Stimulated activated CD8-positive, alpha-beta memory T cell treated with anti-CD3 and anti-CD28 coated beads, Interleukin-4, amount 100 ng/mL, for 4 hours (primary cell): ENCODE measurements at places on chromosomes 2 and 18.

DNA sequence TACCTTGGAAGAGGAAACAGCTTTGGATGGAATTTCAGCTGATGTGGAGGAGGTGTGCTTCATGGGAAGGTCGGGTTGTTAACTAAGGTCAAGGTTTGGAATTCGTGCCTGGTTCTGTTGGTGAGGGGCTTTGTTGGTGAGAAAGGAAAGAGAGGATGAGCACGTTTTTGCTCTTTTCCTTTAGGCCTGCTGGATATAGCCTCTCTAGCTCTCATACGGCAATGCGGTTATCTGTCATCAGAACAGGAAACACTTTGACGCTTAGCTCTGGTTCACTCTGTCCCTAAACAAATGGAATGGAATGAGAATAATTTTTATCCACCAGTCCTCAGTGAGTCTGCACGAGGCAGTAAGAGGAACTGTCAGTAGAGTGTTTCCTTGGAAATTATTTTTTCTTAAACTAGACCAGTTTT lies 169.7 kb upstream of the NOSTRIN start:
- no peak for DNase-seq

- no peak for DNase-seq
Observed at GRCh38 chr2:10034333-10035052, 8.9 kb upstream of the KLF11 start.

GRCh38 chr18:66107546-66107945 lies 356.7 kb downstream of the CDH7 start:
- DNase-seq, result no peak

- no peak for DNase-seq
Observed at GRCh38 chr2:180829261-180829660, 151.1 kb upstream of the UBE2E3 start.

- DNase-seq, result no peak
Observed at GRCh38 chr2:27170581-27171337, 22.0 kb downstream of the TCF23 start.

DNA sequence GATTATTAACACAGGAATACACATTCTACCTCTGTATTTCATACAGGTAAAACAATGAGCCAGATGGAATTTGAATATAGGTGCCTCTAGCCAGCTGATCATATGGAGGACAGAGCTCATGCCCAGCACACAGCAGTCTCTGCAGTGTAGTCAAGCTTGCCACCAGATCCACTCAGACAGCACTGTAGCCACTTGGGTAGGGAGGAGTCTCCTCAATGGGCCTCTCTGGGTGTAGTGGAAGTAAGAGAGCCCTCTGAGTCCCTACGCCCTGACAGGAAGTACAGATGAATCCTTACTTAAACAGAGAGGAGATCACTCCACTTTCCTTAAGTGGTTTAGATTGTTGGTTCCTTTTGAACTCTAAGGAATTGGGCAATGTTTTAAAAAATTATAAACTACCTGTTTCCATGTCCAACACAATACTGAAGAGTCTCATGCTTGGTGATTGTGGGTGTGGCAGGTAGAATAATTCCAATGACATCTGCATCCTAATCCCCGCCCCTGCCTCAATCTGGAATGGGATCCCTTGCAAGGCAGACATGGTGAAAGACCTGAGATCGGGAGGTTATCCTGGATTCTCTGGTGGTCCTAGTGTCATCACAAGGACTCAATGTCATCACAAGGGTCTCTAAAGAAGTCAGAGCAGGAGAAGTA lies 23.0 kb upstream of the TMEM200C start:
- no peak for DNase-seq

DNA sequence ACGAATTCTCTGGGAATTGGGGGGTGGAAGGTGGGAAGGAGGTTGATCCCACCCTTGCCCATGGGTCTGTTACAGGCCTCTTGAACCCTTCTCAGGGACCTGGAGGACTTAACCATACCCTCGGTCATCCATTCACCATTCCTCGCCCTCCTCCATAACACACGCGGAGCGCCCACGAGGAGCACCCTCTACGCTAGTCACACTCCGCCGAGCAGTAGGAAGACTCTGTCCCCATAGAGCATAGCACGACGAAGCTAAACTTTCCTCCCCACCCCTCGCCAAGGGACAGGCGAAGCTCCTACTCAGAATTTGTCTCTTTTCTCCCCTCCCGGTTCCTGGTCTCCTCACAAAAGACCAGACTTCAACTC lies 611 bp upstream of the ITSN2 start:
- DNase-seq, result no peak

DNA sequence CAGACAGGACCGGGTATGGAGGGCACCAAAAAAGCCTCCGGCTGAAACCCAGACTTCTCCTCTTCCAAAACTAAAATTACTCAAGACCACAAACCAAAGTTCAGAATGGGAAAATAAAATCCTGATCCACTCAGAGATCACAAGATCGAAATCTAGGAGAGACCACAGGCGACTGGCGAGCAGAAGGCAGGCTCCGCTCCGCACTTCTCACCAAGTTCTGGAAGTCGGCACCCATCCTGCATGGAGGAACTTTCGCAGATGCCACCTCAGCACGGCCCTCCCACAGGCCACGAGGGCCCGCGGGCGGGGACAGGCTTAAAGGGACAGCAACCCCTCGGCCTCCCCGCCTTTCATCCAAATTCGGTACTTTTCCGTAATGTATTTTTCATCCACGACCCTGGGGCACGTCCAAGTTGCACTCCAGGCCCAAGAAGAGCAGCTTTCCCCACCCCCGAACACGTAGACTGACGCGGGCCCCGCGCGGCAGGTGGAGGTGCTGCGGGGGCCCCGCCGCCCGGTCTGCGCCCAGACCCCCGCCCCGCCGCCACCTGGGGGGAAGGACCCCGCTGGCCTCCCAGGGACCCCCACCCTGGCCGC lies 43.7 kb downstream of the HDLBP start:
- DNase-seq, result peak; percentile 9

GRCh38 chr2:100192825-100193224 lies 50.4 kb upstream of the AFF3 start:
- no peak for DNase-seq

DNA sequence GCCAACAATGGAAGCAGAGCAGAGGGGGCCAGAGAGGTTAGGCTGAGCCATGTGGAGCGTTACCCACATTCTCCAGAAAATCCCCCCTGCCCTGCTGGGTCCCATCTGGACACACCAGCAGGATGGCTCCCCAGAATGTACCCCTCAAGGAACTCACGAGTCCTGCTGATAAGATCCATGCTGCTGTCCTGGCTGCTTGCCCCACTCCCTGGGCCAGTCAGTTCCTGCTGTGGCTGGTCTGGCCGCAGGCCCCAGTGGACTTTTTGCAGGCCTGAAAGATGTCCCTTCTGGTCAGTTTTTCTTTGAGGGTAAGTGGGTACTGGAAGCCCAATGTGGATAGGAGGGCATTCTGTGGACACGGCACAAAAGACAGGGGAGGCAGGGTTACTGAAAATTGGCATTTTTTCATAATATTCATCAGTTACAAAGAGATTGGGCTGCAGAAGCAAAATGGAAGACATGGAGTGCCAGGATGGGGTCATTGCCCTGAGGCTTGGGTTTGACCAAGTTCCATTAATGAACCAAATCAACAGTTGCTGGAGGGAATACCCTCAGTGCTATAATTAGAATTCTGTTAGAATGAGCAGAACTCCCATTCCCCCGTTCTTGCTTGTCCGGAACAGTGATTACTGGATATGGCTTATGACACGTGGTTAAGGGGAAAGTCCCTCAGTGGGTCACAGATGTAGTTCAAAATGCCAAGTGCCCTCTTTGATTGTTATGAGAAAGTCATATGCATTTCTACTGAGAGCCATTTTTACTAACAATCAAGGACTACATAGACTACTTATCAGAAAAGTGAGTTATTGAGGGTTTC lies 38.7 kb downstream of the SLC4A5 start:
- DNase-seq, result no peak

- no peak for DNase-seq
Observed at GRCh38 chr2:42957861-42958301, 165.5 kb upstream of the HAAO start.

DNA sequence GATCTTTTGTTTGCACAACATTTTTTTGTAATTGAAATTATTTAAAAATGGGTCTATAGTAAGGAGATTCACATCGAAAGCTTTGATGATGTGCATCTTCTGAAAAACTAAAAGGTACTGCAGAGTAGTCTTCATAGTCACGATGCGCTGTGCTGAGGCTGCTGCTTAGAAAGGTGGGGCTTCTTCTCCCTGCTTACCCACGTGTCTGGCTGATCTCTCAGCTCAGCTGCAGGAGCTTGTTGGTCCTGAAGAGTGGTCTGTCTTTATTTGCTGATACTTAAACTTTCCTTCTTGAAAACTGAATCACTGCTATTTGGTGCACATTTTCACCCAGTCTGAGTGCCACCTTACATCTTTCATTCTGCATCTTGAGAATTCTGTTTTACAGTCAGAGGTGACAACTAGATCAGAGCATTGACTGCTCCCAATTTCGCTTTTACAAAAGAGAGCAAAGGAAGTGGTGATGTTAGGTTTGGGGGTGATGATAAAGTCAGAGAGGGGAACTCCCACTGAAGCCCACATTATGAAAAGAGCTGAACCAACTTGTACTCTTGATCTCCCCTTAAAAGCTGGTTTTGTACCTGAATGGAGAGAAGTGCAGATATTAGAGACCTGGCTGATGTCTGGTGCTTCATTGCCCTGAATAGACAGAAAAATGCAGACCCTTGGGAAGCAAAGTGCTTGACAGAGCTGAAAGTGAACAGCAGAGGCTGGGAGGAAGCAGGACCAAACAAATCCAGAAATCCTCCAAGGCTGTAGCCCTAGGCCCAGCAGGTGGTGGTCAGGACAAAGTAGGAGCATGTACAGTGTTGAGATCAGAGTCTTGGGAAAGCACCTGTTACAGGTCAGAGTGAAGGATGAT lies 984.5 kb downstream of the TSN start:
- no peak for DNase-seq

- no peak for DNase-seq
Observed at GRCh38 chr2:17594533-17595401, 54.3 kb downstream of the VSNL1 start.

DNA sequence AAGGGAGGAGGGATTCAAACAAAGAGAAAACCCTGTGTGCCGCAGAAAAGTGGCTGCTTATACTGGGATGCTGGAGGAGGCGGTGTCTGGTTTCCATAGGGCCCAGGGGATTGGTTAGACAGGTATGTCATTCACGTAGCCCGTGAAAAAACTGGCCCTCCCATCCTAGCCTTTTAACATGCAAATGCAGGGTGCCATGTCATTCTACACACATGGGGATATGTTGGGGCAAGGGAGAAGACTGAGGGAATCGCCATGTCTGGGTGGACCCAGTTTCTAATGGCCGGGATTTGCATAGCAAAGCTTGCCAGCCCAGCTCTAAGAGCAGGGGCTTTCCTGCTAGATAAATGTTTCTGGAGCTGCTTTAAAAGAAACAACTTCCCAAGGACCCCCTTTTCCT lies 8.2 kb upstream of the RNU2-63P start:
- DNase-seq, result no peak

DNA sequence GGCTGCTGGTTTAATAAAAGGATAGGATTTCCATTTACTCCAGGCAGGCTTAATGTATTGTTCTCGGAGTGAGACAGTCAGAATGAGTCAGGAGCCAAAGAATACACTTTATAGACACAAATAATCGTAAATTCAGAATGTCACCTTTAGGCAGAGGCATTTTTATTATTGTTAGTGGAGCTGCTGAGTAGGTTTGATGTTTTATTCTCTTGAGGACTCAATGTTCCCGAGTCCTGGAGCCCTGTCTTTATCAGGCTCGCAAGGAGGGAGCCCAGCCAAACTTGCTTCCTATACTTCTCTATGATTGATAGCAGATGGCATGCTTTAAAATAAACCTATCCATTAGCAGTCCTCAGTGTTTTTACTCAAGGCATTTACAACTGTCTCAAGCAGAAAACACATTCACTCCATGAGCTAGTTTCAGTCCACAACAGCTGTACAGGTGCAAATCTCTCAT lies 492.3 kb upstream of the ZEB2 start:
- no peak for DNase-seq

DNA sequence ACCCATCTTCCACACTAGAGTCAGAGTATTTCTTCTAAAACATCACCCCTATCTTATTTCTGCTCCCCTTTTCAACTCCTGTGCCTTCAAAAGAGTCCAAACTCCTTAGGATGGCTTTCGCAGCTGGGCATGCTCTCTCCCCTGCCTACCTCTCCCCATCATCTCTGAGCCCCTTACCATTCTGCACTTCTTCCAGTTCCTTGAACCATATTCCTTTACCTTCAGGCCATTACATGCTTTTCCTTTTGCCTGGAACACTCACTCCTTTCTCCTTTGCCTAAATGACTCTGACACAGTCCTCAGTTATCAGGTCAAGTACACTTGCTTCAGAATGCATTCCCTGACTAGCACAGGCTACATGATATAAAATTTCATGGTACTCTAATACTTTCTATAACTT lies 22.4 kb downstream of the APOB start:
- no peak for DNase-seq

GRCh38 chr18:48887294-48887904 lies 63.4 kb downstream of the SMAD7 start:
- no peak for DNase-seq

- DNase-seq, result no peak
Observed at GRCh38 chr2:127449414-127449813, 31.2 kb downstream of the PROC start.

DNA sequence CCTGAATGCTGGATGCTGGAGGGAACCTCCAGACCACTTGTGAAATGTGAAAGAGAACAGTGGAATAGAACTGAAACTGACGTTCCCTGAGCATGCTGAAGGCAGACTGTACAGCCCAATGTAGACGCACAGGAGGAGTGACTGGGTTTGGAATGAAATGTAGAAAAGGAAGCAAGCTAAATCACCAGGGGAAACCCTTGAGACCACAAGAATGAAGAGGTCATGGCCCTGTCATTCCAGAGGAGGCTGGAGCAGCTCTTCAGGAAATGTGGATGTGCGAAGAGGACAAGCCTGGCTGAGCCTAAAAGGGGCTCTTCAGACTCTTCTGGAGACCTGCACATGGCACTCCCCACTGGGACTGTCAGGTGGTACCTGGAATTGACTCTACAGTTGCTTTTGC lies 118.5 kb upstream of the ALPP start:
- no peak for DNase-seq

DNA sequence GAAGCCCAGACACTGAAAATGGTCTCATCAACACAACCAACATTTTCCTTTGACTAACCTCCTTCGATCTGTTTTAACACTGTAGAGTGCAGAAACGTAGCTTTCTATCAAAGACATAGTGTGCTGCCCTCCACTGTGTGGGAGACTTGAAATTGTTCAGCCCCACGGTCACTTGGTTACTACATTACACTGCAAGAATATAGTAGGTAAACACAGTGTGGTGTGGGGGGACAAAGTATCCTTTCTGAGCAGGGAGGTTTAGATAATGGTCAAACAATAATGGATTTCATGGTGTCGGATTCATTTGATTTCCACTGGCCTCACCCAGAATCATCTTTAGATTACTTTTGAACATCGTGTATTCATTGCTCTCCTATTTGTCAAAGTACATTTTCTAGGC lies 181.0 kb downstream of the ERBB4 start:
- no peak for DNase-seq
